Thoracic aorta (tissue), 2 donors: ENCODE measurements at places on chromosomes 1 and 21.

GRCh38 chr1:3677484-3677883 lies 25.2 kb downstream of the TP73 start:
- no peak for DNase-seq

DNA sequence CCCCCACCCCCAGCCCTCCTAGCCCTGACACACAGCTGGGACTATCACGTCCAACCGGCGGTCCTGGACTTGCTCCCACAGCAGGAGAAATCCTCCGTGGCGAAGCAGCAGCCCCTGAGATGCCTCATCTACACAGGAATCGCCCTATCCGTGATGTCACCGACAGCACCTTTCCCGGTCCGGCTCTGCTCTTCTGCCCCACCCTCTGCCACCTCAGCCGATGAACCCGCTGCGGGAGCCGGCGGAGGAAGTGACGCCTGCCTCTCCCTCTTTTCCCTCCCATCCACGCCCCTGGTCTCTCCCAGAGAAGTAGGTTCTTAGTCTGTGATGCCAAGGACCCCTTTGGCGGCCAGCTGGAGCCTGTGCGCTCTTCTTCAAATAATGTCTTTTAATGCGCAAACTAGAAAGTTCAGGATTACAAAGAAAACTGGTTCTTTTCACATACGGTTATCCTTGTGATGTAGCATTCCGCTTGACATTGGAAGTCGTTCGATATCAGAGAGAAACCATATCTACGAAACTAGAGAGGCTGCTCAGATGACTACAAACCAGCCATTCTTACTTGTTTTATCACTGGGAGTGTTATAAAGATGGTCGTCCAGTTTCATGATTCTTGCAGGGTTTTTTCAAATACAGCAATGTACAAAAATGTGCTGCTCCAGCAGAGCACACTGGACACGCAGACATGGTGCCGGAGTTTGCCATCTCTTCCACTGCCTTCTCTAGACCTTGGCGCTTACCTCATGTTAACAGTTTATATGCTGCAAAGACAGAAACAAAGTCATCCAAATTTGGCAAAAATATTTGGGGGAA lies 120.3 kb downstream of the PPIAL4G start:
- no peak for DNase-seq

DNA sequence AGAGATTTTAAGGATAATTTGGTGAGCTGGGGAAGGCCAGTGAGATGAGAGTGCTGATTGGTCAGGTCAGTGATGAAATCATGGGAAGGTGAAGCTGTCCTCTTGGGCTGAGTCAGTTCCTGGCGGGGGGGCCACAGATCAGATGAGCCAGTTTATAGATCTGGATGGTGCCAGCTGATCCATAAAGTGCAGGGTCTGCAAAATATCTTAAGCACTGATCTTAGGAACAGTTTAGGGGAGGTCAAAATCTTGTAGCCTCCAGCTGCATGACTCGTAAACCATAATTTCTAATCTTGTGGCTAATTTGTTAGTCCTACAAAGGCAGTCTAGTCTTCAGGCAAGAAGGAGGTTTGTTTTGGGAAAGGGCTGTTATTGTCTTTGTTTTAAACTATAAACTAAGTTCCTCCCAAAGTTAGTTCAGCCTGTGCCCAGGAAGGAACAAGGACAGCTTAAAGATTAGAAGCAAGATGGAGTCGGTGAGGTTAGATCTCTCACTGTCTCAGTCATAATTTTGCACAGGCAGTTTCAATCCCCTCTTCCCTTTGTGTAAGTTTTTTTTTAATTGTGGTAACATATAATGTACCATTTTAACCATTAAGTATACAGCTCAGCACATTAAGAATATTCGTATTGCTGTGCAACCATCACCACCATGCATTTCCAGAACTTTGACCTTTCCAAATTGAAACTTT lies 39.4 kb downstream of the PTAFR start:
- no peak for DNase-seq

DNA sequence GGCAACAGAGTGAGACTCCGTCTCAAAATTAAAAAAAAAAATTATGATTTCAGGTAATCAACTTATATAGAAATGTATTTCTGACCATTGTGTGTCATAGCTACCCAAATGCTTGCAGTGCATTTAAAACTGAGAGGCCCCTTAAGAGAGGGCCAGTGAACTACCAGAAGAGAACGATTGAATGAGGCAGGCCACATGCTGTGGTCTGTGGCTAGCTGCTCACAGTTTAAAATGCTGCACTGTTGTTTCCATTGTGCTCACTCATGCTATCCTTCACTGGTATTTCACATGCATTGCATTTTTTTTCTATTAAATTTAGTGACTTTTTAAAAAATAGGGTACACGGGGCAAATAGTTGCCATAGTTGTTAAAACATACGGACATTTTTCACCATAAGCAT lies 26.0 kb downstream of the CHML start:
- no peak for DNase-seq

DNA sequence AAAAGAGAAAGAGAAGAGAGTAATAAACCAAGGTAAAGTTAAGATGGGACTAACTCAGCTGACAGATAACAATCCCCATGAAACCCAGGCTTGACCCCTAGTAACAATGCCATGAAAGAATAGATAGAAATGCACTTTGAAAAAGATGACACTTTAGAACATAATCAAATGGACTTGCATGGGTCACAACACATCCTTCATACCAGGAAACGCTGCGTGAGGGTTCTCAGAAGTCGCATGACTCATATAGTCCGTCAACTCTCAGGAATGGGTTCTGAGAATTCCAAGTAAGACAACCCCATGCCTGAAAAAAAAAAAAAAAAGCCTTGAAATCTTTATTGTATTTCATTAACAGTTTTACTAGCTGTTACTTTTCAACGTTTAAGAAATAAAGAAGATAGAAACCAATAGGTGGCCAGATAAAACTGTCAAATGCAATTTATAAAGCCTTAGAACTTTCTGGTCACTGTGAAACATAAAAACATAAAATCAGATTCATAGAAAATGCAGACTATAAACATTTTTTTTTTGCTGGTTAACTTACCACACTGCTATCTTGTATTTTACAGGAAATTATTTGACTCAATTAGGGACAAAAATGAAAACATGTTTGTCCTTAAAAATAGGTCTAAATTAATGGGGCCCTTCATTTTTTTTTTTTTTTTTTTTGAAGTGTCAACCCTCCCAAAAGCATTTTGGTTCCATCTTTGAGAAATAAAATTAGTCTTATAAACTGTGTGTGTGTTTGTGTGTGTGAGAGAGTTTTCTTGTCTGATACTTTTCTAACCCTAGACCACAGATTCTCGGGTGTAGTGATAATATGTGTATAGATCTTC lies 202.1 kb downstream of the NCAM2 start:
- DNase-seq = peak; percentile 36

DNA sequence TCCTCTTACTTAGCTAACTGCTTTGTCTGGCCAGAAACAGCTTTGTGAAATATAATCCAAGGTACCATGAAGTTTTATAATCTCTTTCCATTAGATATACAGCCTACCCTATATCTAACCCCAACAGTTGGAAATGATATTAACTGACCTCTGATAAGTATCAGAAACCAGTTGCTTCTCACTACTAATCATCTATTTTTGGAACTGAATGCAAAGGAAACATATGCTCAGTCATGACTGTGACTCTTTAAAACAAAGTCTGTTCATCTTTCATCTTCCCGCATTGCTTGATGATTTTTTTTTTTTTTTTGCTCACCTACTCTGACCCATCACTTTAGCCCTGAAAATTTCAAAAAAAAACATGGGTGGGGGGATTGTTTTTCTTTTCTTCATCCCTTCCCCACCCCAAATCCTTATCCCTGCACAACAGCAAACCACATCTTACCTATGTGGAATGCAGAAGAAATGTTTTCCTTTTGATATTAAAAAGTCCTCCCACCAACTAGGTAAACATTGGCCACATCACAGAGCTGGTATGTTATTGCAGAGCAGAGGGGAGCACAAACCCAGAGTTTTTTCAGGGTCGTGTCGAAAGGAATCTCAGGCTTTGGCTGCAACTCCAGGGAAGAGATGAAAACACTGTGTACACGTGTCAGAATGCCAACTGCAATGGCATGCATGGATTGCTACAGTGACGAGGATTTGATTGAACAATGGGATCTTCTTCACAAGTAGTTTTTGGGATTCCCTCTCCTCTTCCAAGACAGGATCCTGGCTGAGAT lies 137.3 kb downstream of the SLC30A10 start:
- DNase-seq = no peak

DNA sequence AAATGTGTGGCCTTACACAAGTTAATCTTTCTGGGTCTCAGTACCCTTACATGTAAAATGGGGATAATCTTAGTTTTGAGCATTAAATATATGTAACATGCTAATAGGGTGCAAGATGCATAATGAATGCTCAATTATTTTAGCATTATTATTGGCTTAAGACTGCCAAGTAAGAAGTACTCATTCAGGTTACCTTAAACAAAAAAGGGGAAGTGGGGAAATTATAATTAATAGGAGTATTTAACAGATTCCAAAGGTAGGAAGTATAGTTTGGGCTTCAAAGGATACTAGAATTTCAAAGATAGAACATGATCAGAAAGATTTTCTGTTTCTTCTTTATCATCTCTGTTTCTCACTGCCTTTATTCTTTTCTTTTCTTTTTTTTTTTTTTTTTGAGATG lies 5.8 kb upstream of the CFAP126 start:
- no peak for DNase-seq

DNA sequence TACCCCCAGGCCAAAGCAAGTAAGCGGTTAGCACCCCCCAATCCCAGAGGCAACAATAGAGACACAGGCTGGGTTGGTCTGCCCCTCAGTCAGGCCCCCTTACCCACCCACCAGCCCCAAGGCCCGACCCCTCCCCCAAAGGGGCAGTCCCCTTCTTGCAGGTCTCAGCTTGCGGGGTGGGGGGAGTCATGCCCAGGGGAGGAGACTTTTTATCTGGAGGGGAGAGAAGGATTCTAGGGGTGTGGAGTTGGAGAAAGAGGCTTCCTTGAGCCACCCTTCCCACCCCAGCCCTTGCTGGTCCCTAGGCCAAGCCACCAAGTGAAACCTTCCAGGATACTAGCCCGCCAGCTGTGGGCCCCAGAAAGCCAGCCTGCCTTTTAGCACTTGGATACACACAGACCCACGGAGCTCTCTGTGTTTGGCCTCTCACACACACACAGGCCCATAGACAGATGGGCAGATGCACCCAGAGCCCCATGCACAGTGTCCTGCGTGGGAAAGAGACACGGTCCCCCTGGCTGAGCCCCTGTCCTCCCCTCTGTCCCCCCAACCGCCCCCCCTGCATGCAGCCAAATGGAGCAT lies 7.1 kb downstream of the TMEM54 start:
- no peak for DNase-seq

DNA sequence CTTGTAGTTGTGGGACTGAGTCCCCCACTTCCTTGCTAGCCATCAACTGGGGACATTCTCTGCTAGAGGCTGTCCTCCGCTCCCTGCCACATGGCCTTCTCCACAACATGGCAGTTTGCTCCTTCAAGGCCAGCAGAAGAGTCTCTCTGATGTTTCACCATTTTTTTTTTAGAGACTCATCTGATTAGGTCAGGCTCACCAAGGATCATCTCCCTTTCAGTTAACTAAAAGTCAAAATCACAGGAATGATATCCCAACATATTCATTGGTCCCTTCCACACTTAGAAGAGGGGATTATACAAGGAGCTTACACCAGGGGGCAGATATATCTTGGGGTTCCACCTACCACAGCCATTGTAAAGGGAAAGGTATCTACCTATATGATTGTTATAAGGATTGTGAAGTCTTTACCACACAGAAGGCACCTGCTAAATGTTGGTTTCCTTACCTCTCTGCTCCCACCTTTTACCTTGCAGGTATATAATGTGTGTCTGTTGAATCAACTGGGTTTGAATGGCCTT lies 23.3 kb downstream of the RIMKLA start:
- no peak for DNase-seq

DNA sequence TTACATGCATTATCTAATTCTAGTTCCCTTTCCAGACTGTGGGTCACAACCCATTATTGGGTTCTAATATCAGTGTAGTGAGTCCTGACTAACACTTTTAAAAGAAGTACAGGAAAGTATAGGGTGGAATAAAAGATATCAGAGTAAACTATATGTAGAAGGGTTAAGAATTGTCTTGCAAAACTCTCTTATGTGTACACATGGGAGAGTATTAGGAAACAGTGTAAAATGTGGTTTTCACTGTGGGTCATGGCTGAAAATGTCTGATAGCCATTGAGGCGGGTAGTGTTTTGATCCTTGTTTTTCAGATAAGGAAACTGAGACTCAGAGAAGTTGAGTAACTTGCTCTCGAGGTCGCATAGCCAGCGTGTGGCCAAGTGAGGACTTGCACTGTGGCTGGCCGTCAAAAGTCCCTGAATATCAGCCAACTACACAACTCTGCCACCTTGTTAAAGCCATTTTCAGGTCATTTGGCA lies 18.5 kb upstream of the MTARC1 start:
- no peak for DNase-seq

DNA sequence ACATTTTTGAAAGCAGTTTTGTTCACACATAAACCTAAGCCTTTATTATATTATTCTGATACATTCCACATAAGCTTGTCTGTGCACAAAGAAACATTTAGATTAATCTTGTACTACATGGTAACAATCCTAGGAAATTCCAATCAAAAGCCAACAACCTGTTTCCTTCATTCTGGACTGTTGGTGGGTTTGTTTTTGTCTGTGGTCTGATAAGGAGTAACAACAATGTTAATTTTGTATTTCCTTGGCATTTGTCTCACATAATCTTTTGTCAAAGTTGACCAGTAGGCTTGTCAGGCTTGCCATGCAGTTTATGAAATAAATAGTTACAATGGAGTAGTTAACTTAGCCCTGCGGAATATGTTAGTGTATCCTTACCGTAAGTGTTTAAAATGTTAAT lies 183.3 kb downstream of the DHRS3 start:
- no peak for DNase-seq

GRCh38 chr1:180906511-180906910 lies 6.2 kb upstream of the KIAA1614 start:
- no peak for DNase-seq
